IMR-90 (cell line): ENCODE measurements at places on chromosomes 13 and 19.

GRCh38 chr13:48580896-48581295, 48.0 kb upstream of the RCBTB2 start:
- DNase-seq, result no peak

GRCh38 chr19:43454031-43454430, 11.4 kb downstream of the LYPD3 start:
- DNase-seq, result no peak

GRCh38 chr13:77831866-77832265, 86.8 kb downstream of the EDNRB start:
- no peak for DNase-seq

DNA sequence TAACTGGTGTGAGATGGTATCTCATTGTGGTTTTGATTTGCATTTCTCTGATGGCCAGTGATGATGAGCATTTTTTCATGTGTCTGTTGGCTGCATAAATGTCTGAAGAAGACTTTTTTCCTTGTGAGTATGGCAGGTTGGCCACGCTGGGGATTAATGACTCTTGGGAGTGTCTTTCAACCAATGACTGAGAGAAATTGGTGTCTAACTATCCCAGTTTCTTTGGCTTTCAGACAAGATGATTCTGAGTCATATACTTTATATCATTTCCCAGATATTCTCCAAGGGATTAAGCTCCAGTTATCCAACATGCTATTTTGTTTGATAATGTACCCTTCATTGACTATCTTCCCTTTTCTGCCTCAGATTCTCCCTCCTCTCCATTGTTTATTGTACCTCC, 35.5 kb upstream of the CSNK1A1L start:
- DNase-seq, result no peak

DNA sequence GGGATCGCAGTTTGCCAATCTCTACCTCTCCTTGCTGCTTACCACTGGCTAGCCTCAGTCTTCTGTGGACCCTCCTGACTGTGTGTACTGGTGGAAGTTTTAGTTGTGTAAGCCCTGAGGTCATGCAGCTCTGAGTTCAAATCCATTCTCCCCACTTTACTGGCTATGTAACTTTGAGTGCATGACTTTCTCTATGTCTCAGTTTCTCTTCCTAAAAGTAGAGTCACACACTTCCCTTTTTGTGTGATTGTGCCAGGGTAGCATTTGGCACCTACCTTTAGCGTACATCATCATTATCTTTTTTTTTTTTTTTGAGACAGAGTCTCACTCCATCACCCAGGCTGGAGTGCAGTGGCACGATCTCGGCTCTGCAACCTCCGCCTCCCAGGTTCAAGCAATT, 70.3 kb downstream of the MAP4K1 start:
- DNase-seq, result no peak

DNA sequence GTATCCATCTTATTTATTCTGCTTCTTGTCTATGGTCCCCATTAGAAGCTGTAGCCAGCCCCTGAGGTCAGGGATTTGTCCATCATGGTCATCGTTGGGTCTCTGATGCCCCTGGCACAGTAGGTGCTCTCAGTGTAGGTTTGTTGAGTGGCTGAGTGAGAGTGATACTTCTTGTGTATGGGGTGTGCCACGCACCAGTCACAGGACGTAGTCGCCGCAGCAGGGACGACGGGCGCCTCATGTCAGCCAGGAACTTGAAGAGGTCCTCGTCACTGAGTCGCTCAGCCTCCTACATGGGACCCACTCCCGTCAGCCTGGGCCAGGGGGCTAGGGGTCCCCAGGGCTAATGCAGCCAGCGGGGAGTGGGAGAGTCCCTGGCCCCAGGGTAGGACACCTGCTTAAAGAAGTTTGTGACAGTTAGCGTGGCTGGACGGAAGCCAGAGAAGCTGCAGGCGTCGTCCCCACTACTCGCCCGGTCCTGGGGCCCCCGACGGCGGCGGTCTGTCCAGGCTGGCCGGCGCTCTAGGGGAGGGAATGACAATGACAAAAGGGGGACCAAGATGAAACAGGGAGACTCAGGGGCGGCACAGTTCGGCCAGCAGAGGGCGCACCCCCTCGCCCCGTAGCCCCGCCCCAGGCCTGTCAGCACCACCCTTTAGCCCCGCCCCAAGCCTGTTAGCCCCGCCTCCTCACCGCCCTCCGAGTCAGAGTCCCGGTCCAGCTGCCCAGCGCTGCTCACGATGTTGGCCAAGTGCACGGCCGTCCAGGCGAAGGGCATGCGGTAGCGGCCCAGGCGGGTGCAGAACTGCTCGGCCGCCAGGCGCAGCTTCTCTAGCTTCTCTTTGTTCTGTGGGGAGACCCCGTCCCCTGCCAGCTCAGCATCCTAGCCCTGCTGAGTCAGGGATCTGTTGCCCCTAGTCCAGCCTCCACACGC, 3.7 kb downstream of the ANGPTL8 start:
- peak; percentile 77 for DNase-seq

DNA sequence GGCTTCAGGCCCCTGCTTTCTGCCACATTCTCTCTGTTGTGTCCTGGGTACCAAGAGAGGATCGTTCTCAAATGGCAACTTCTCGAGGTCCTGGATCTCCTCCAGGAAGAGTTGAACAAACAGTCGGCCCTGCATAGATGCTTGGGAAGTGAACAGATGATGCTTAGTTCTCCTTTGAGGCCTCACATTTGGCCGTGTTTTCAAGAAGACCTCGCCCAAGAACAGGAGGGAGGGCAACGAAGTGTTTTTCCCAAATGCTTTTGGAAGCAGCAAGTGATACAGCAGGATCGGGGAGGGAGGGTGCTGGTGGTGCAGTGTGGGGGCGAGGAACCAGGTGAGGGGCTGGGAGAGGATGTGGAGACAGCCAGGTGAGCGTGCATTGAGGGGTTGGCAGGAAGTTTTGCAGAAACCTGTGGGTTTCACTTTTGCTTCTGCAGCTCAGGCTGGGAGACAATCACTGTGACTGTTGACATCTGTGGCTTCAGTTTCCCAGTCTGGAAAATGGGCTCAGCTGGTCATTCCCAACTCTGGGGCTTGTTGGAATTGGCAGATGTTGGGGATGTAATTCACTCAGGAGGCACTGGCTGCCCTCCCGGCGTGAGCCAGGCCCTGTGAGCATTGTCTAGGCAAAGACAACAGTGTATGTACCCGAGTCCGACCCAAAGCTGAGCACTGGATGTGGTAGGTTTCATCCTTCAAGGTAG, 21.6 kb downstream of the MAST3 start:
- peak; percentile 18 for DNase-seq

DNA sequence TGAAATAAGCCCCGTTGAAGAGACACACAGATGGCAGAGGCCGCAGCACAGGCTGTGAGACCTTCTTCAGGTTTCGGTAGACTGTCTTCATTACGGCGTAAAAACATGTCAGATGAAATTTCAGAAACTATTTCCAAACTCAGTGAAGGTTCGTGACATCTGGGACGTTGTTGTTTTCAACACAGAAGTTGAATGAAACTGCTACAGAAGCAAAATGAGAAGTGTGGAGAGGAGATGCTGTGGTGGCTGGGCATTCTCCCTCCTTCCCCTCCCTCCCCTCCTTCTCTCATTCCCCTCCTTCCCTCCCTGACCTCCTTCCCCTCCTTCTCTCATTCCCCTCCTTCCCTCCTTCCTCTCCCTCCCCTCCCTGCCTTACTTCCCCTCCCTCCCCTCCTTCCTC, 113.6 kb downstream of the ATP11A start:
- no peak for DNase-seq

- DNase-seq, result no peak
These were observed at the start of gene FUT1 for GRCh38 chr19:48752496-48753365. FUT1 (minus strand) TSS chr19:48752641; CDS start chr19:48751281, 1,360 bp downstream.

- DNase-seq, result no peak
These were observed 737.1 kb upstream of the SLC10A2 start for GRCh38 chr13:103803349-103803748.

DNA sequence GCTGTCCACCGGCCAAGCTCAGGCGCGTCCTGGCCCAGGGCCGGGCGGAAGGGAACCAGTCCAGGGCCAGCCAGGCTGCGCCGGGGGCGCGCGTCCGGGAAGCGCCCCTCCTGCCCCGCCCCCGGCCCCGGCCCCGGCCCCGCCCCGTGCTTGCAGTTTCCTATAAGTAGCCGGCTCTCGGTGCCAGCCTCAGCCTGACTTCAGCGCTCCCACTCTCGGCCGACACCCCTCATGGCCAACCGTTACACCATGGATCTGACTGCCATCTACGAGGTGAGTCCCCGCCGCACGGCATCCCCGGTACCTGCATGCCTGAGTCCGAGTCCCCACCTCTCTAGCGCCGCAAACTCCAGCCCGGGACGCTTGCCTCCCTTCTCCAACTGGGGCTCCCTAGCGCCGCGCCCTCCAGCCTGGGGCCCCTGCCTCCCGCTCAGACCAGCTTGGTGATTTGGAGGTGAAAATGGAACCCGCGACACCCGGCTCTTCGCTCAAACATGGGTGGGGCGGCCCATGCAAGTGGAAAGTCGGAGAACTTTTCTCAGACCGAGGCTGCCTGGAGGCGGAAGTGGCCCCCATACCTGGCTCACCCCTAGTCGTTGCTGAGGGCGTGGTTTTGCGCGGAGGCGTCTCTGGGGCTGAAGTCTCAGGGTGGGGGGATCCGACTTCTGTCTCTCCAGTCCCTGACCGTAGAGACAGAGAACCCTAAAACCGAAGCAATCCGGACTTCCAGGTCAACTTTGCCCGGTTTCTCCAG, at the start of gene ZFP36:
Gene ZFP36, plus strand, starts transcription at position 192 of the 754 bp plus-strand sequence. Its CDS starts 58 bp downstream, at position 250.
- peak; percentile 83 for DNase-seq

DNA sequence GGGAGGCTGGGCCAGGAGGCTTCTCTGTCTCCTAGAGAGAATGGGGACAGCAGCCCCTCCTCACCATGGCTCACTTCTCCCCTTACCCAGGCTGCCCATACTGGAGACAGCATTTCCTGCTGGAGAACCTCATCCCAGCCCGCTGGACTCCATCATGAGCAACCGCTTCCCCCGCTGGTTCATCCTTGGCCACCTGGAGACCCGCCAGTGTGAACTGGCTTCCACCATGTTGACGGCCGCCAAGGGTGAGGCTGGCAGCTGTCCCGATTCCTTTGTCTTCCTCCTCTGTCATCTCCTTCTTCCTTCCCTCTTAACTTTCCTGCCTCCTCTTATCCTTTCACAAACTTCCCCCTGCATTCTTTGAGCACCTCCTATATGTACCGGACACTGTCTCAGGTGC, 28.0 kb downstream of the ZSWIM4 start:
- no peak for DNase-seq

DNA sequence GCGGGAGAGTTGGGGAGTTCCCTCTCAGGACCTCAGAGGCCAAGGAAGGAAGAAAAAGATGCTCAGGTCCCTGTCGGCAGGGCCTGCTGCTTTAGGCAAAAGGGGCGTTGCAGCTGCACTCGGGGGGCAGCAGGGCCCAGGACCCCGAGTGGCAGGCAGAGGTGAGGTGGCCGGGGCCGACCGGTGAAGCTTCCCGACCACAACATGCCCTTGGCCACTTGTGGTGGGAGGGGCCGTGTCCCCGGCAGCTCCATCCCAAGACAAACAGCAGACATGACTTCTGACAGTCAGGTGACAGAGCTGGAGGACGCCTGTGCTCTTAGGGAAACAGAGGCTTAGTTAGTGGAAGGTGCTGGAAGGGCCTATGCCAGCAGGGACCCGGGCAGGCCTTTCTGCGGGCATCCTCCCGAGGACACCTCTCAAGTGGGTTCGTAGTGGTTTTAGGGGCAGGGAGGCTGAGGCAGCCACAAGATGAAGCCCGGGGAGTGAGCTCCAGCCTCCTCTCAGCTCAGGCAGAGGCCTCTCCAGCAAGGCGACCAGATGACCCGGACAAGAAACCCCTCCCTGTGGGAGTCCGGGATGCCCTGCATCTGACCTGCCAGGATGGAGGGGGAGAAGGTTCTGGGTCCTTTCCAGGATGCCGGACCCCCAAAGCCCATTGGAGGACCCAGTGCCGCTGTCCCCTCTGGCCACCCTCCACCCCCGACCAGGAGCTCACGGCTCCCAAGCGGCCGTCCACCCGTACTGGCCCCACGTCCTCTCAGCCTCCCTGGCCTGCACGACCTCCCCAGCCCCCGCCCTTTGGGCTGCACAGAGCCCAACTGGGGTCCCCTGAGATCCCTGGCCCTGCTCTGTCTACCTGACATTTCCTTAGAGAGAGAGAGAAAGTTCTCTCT, 24.2 kb downstream of the BTBD2 start:
- no peak for DNase-seq

GRCh38 chr13:100755891-100756290, 81.3 kb upstream of the TMTC4 start:
- DNase-seq, result no peak

GRCh38 chr19:32809254-32809653, 60.3 kb downstream of the SLC7A9 start:
- DNase-seq, result no peak

DNA sequence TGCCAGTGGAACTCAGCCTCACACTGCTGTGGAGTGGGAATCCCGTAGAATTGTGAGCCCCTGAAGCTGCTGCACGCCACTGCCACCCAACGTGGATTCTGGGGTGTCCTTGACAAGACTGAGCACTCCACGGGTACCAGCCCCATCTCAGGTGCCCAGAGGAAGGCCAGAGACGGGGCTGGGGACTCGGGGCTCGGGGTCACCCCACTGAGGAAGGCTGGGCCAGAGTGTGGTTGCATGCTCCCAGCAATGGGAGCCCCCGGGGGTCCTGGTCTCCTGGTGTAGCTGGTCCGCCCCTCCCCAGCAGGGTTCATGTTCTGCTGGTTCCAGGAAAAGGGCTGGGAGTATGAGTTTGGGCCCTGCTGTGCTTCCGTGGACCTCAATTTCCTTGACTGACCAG, 15.2 kb downstream of the DAPK3 start:
- no peak for DNase-seq

DNA sequence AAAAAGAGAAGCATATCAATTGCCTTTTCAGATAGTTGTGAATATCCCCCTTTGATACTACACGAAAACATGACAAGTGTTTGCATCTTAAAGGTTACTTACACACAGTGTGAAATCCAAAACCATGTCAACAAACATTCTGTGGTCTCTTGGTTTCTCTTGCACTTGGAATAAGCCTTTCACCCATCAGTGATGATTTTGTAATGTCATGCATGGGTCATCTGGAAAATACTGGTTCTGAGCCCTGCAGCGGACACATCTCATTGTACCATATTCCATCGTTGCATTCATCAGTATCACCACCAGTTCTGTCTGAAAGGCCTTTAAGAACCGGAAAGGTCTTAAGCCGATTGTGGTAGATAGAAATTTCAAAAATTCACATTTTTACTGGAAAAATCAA, 65.4 kb upstream of the SOX1 start:
- no peak for DNase-seq

DNA sequence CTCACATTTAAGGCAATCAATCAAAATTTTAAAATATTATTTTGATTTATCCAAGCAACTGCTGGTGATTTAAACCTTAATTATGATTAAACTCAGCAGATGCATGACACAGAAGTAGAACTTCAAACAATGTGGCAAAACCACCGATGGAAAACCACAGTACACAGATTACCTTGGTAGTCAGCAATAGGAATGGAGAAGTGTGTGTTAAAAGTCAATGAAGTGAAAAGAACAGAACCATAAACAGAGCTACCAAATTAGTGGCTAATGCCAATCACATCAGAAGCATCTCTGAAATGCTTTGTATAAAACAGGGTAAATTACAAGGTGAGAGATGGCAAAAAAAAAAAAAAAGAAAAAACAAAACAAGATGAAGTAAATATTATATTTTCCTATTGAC, 31.2 kb downstream of the KATNAL1 start:
- DNase-seq, result no peak
